ENCODE measurements at places on chromosomes 1 and 21. TPM values are rescaled to one million over a fixed set of nuclear protein-coding genes. Genes with fewer than 3 reads are reported as not detected.

OR2L2 gene
- total RNA-seq: not detected

NUCKS1 gene
- 63.9 TPM for total RNA-seq

TNFRSF8 gene
- total RNA-seq: 1.2 TPM

RNU1-4 gene
- total RNA-seq: under 0.01 TPM

CA14 gene
- total RNA-seq: not detected

HSD3B2 gene
- total RNA-seq: not detected
